Stimulated activated CD4-positive, alpha-beta T cell treated with anti-CD3 and anti-CD28 coated beads, Interleukin-15, amount 100 ng/mL, for 1 hour (primary cell): ENCODE measurements at places on chromosomes 3 and 15.

GRCh38 chr3:31448035-31448881, 84.5 kb upstream of the STT3B start:
- no peak for DNase-seq

DNA sequence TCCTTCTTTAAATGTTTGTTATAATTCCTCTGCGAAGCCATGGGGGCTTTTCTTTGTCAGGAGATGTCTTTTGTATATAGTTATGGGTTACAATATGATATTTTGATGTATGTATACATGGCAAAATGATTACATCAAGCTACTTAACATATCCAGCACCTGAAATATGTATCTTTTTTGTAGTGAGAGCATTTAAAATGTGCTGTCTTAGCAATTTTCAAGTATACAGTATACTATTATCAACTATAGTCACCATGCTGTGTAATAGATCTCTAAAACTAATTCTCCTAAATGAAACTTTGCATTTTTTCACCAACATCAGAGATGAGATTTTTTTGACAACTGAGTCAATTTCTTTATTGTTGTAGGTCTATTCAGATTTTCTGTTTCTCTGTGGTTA, 77.2 kb downstream of the STXBP5L start:
- no peak for DNase-seq

GRCh38 chr3:115698851-115699591, 75.7 kb downstream of the GAP43 start:
- no peak for DNase-seq

- no peak for DNase-seq
These were observed 5.6 kb upstream of the APPL1 start for GRCh38 chr3:57221883-57222282.

- DNase-seq = no peak
These were observed 12.3 kb upstream of the TLE3 start for GRCh38 chr15:70109978-70110377.

- DNase-seq = no peak
These were observed 86.9 kb downstream of the ATP10A start for GRCh38 chr15:25776071-25776746.

DNA sequence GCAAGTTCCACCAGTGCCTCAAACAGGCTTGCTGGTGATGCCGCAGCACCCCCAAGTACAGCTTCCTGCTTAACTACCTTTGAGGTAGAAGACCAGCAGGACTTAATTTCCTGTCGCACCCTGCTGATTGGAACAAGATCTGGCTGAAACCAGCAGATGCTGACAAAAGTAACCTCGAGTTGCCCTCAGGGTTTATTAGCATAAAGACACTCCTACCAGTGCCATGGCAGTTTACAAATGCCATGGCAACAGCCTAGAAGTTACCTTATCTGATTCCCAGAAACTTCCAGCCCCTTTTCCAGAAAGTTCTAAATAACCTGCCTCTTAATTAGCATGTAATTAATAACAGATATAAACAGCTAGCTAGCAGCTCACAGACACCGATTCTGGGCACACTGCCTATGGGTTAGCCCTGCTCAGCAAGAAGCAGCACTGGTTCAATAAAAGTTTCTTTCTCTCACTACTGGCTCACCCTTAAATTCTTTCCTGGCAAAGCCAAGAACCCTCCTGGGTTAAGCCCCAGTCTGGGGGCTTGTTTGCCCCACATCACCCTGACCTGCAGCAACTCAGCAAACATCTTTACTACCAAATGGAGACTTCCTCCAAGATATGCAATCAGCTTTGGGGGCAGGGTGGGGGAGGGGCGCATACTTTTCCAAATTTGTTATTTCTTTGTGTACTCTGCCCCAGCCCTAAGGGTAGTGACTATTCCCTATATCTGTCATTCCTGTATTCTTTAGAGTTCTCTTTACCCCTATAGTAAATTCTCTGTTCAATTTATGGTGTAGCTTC, 54.2 kb downstream of the MAP4 start:
- no peak for DNase-seq

DNA sequence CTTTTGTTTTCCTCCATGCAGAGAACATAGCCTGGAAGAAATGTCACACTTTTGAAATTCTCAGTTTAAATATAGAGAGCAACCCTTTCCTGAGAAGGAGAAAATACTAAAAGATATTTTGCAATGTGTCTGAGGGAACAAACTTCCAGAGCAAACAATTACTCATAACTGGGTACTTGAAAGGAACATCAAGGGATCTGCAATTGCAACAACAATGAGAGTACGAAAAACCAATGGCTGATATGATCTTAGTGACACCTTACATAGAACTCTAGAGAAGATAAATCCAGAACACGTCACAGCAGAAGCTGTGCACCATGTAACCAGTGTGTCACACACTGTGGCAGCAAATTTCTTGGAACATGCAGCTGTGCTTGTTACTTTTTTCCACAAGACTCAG, 14.6 kb upstream of the ARPP21 start:
- DNase-seq = no peak

DNA sequence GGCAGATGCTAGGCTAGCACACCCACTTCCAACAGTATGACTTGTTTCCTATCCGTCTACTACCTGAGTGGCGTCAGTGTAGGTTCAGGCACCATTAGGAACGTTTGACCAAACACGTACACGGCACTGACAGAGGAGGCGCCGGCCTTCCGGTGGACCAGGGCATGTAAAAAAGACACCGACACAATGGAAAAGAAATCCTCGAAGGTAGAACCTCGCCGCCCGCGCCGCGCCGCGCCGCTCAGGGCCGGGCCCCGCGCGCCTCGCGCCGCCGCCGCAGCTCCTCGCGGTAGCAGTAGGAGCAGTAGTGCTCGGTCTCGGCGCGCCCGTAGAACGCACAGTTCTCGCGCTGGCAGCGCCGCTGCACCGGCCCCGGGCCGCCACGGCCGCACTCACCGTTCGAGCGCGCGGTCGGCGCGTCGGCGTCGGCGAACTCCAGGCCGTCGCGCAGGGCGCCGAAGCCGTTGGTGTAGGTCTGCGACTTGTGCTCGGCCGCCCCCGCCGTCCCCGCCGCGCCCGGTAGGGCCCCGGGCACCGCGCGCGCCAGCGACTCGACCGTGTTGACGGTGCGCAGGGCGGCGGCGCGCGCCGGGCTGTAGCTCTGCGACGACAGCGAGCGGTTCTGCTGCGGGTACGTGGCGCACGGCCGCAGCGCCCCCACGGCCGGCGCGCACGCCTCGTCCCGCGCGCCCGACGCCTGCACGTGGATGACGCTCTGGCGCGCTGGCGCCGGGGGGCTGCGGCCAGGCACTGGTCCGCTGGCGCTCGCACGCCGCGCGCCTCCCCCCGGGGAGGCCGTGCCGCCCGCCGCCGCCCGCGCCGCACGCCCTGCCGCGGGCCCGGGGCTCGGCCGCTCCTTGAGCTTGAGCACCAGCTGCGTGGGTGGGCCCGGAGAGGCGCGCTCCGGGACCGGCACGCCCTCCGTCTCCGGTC, 156.7 kb downstream of the KLF13 start:
- DNase-seq = no peak

GRCh38 chr15:100372739-100373119, 31.0 kb upstream of the ADAMTS17 start:
- no peak for DNase-seq

DNA sequence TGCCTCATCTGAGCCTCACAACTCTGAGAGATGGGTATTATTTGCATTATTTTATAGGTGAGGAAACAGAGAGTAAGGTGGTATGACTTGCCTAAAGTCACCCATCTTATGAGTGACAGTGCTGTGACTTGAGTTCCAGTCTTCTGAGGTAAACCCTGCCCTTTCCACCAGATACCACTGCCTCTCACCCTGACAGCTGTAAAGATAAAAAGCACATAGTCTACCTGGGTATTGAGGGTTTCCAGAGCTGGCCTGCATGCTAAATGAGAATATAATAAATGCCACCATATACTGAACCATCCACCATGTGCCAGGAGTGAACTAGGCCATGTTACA, 25.6 kb downstream of the RASGRP1 start:
- no peak for DNase-seq

DNA sequence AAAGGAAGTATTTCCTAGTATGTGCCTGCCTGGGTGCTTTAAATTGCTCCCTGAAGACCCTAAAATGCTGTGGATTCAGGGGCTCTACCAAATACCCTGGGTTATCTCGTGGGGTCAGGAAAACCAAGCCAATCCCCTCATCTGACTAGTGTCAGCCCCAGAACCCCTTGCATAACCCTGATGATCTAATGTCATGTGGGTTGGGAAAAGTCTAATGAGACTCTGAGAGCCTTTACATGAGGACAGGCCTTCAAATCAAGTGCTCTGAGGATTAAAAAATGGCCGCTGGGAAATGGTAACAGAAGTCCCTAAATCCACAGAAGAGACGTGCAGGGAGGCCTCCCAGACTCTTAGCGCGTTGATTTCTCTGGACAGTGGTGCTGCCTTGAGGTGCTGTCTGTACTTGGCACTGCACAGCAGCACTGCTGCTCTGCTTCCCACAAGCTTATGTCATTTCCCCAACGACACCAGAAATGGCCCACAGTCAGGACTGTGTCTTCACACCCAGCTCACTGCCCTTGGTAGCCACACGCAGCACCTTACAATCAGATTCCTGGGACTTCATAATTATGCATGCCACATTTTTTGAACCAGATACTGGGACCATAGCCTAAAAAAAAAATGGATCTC, 16.6 kb downstream of the EIF4E3 start:
- DNase-seq = no peak

DNA sequence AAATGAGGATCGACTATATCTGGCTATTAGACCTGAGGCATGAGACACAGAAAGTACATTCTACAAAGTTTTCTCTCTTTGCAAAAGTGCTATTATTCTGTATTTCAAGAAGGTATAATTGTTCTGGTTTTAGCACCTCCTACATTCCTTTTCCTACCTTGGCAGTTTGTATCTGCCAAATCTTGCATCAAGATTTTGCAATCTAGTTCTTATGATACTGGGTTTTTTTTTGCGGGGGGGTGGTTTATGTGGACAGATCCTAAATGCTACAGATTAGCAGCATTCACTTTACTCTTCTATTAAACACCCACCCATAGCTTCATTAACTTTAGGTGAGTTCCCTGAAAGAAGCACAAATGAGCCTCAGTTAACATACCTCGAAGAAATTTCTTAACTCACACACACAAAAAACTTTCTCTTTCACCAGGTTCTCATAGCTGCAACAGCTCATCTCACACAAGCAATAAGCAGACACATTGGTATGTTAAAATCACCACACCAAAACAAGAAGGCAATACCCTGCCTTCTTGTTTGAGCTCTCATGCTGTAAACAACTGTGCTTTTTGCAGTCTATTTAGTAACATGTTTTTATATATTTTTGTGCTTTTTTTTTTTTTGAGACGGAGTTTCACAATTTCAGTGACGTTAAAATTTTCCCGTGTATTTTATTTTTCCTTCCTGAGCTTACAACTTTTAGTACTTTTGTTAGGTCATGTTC, 73.0 kb upstream of the VGLL4 start:
- no peak for DNase-seq

DNA sequence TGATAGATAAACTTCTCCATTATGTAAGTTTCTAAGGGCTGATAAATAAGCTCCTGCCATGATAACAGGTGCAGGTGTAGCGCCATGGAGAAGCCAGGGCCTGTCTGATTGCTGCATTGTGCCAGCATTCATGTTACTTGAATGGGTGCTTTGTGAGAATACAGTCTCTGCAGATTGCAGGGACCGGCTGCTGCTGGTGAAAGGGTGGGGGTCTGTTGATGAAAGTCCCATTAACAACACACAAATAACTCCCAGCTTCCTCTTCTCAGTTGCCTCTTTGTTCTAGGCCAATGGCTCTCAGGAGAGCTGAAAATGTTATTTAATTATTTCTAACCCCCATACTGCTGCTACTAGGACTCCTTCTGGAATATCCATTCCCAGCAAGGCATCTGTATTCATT, 77.2 kb downstream of the RTP4 start:
- no peak for DNase-seq

GRCh38 chr15:38733331-38733730, 168.7 kb upstream of the RASGRP1 start:
- no peak for DNase-seq

GRCh38 chr3:44026220-44026865, 215.3 kb upstream of the TOPAZ1 start:
- DNase-seq = no peak

GRCh38 chr3:169931747-169932520, 20.6 kb downstream of the SAMD7 start:
- no peak for DNase-seq

- no peak for DNase-seq
These were observed 20.9 kb upstream of the VILL start for GRCh38 chr3:37969596-37970100.

DNA sequence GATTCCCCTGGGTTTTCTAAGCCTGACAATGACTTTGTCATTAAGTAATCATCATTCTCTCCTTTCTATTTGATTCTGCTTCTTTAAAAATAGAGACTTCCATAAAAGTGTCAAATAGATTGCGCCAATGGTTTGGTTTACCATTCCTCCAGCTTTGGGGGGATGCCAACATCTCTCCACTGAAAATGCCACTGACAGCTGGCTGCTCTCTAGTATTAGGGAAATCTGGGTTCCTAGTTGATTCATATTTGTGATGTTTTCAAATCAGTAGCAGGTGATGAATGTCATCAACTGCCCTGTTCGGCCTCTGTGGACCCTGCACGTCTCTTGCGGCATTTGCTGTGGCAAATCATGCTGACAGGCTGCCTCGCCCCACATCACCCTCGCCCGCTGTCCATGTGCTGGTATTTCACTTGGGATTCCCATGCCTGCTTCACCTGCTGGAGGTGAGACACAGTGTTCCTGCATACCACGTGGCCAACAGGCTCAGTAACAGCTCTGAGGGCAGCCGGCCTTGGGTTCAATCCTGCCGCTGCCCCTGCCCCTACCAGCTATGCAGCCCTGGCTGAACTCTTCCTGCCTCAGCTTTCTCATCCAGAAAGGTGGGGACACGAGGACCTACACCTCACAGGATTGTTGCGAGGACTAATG, 28.1 kb downstream of the ZXDC start:
- no peak for DNase-seq

- DNase-seq = no peak
These were observed 5.6 kb upstream of the MAGEF1 start for GRCh38 chr3:184717399-184717983.

DNA sequence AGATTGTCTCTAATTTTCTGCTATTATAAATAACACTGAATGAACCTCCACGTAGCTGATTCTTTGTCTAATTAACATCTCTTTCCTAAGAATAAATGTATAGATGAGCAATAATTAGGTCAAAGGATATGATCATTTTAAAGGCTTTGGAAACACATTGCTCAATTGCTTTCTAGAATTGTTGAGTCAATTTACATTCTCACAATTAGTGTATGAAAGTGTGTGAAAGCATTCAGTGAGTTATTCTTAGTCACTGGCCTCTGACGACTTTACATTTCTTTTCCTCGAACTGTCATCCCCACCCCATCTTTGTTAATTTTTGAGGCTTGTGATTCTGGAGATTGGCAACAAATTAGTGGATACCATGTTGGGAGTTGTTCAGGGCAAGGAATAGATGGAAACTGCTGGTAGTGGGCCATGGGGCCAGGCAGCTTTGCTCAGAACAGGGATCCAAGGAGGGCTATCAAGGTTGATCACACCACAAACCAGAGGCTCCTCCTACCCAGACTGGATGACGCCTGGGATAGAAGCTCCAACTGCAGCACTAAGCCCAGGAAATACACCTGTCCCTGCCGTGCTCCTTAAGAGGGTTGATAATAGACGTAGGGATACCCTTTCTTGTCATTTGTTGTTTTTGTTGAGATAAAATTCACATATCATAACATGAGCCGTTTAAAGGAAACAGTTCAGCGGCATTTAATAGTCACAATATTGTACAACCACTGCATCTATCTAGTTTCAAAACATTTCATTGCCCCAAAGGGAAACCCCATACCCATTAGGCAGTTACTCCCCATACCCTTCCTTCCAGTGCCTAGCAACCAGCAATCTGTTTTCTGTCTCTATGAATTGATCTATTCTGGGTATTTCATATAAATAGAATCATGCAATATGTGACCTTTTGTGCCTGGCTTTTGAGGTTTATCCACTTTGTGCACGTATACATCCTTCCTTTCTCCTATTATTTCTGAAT, 27.9 kb downstream of the EIF1B start:
- no peak for DNase-seq
